Ovary (tissue), 10 donors: ENCODE measurements at places on chromosomes 7 and 10.

- DNase-seq, result no peak
Observed at GRCh38 chr7:78702770-78703169, 750.7 kb downstream of the MAGI2 start.

DNA sequence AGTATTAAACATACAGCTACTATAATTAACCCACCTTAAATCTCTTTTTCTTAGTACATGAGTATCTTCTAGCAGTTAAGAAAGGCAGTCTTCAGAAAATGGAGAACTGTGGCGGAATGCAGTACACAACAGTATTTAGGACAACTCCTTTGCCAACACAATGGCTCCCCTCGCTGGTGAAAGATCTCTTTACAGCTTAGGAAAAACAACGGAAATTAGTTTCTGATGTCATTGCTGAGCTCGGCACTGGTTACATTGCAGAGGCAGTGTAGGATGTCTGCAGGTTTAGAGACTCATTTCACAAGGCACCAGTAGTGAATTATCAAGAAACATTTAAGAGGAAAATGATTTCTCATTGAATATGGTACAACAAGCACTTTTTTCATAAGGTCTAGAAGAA, 43.4 kb downstream of the GLRX3 start:
- no peak for DNase-seq

DNA sequence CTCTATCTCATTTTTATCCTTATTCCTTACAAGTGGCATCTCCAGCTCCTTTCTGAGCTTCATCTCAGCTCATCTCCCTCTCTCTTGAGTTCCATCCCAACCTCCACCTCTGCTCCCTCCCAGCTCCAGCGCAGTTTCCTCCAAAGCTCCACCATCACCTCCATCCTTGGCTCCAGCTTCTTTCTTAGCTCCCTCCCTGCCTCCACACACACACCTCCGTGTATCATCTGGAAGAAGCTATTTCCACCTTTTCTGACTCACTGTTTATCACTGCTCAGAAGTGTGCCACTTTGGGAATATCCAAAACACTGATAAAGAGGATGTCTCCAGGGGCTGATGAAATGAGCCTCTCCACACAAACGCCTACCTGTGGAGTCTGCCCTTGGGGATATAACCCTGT, 481.4 kb downstream of the PTPRN2 start:
- DNase-seq, result no peak

DNA sequence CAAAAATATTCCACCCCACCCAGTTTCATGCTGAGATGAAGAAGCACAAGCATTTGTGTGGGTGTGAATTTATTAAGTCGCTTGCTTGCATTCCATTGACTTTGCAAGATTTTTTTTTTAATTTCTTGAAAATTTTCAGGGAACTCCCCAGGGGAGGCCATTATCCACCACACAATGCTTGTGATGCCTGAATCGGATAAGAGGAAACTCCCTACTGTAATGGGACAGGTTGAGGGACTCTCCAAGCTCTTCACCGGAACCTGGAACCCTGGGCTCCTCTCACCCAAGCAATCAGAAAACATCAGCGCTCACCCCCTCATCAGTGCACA, 153.6 kb upstream of the ZMIZ1 start:
- peak; percentile 3 for DNase-seq

DNA sequence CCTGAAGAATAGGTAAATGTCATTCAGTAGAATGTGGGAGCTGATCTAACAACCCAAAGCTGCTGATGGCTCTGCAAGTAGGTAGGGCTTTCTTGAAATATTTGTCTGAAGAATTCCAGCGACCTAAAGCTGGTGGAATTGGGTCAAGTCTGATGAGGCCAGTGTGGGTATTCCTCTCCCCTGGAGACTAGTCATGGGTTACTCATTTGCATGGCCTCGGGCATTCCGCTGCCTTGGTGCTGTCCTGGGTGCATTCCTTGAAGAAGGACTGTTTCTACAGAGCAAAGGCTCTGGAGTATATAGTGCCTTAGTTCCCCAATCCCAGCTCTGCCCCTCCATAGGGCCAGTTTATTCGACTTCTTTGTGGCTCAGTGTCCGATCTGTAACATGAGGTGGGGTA, 19.2 kb downstream of the PDK4 start:
- DNase-seq, result no peak

GRCh38 chr10:6269953-6270867, 67.5 kb downstream of the PFKFB3 start:
- no peak for DNase-seq

DNA sequence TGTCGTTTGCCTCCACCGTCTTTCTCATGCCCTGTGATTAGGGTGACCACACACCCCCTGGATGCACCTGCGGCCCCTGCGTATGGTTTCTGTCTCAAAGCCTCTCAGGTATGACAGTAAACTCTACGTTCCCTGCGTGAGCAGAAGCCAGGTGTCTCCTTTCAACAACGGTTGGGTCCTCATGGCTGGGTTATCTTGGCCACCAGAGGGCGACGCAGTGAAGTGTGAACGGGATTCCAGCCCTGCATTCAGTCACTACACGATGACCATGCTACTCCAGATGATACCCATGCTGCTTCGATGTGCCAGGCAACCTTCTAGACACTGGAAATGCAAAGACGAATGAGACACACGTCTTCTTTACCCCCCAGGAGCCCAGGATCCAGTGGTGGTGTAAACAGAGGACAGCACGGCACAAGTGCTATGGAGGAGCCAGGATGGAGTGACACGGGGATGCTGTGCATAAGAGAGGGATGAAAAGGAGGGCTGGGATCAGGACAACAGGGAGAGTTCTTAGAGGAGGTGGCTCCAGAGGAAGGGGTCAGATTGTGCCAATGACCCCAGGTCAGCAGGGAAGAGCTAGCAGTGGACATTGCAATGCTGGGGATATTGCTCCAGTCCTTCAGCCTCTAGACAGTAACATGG, 228.1 kb upstream of the PFKP start:
- no peak for DNase-seq

DNA sequence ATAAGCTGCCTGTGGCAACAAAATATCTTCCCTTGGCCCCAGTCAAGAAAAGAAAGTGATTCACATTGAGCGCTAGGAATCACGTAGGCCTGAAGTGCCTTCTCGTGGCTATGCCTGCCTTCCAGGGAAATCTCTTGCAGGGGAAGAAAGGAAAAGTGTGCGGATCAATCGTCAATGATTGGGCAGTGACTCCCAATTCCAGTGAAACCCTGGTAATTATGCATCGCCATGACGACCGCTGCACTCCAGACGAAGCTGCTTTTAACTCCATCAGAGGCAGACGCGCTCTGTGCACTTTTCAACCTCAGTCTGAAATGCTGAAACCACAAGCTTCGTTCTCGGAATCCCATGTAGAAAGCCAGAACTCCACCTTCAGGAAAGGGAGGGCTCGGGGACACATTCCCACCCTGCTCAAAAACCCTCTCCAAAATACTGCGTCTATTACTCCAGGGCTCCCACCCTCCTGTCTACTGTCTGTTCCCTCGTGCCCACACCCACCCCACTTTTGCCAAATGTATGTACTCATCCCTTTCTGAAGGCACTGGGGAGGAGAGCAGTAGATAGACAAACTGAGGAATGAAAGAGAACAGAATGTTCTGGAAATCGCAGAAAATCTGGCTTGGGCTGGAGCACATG, 24.2 kb upstream of the PRKAG2 start:
- no peak for DNase-seq

GRCh38 chr10:129310881-129311280, 156.2 kb upstream of the MGMT start:
- DNase-seq, result no peak

DNA sequence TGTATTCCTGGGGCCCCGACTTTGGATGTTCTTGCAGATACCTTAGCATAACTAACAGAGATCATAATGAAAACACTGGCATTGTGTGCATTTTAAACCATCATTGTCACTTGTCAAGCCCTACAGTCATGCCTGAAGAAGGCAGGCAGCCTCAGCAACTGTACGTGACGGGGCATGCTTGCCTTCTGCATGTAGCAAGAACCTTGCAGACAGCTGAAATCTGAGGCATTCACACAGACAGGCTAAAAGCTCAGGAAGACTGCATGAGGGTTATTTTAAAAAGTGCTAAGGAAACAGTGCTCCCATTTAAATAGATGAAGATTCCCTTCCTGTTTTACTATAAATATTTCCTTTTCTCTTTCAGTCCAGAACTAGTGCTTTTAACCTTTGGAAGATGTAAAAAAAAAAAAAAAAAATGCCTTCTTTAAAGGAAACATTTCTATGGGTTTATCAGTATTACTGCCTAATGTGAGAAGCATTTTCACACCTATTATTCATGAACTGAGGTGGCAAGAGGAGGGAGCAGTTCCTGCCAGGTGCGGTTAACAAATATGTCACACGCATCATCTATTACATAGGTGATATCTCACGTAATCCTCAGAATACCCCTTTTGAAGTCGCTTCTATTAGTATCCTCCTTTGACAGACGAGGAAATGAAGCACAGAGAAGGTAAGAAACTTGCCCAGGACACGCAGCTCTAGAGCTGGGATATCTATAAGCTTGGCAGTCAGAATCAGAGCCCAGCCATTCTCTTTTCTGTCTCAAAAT, 88.1 kb downstream of the PRKCQ start:
- DNase-seq, result no peak

GRCh38 chr10:48363617-48364355, 57.3 kb downstream of the MAPK8 start:
- DNase-seq, result no peak

- DNase-seq, result peak; percentile 8
Observed at GRCh38 chr10:132544744-132545658, 7.4 kb downstream of the INPP5A start.

GRCh38 chr10:133336118-133336576, 549 bp downstream of the CALY start:
- DNase-seq, result no peak

GRCh38 chr10:100790761-100791208, 45.4 kb downstream of the PAX2 start:
- no peak for DNase-seq

DNA sequence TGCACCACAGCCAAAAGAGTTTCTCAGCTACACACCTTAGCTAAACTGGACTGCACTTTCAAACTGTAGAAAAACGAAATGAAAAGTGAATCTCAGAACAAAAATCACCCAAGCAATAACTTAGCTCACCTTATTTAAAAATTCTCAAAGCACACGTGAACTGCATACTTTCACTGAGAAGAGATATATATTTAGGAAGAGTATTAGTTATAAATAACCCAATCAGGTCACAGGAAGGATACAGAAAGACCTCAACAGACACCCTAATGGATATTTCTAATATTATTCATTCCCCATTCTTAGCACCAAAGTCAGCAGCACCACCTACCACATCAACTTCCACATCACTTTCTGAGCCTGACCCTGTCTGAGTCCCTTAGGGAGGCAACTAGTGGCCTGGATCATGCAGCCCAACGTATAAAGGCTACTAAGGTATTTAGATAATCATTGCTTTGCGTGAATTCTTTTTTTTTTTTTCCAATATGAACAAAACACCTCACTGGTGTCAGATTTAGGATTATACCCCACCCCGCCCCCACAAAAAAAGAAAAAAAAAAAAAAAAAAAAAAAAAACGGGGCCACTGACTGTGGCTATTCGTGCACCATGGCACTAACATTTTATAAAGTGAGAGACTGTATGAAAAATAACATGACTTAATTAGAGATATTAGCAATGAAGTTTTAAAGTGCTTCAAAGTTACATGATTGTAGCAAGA, 2.6 kb downstream of the ABI1 start:
- no peak for DNase-seq

- DNase-seq, result no peak
Observed at GRCh38 chr7:107387573-107388219, 82.2 kb upstream of the GPR22 start.

DNA sequence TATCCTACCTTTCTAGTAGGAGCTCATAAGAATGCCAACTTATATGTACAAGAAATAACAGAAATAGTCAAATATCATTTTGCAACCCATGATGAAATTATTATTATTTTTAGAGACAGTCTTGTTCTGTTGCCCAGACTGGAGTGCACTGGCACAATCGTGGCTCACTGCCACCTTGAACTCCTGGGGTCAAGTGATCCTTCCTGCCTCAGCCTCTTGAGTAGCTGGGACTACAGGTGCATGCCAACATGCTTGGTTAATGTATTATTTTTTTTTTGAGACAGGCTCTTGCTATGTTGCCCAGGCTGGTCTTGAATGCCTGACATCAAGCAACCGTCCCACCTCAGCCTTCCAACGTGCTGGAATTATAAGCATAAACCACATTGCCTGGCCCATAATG, 44.8 kb downstream of the TNPO3 start:
- no peak for DNase-seq

- peak; percentile 71 for DNase-seq
Observed at GRCh38 chr7:101815826-101816594, 1.4 kb upstream of the CUX1 start.

DNA sequence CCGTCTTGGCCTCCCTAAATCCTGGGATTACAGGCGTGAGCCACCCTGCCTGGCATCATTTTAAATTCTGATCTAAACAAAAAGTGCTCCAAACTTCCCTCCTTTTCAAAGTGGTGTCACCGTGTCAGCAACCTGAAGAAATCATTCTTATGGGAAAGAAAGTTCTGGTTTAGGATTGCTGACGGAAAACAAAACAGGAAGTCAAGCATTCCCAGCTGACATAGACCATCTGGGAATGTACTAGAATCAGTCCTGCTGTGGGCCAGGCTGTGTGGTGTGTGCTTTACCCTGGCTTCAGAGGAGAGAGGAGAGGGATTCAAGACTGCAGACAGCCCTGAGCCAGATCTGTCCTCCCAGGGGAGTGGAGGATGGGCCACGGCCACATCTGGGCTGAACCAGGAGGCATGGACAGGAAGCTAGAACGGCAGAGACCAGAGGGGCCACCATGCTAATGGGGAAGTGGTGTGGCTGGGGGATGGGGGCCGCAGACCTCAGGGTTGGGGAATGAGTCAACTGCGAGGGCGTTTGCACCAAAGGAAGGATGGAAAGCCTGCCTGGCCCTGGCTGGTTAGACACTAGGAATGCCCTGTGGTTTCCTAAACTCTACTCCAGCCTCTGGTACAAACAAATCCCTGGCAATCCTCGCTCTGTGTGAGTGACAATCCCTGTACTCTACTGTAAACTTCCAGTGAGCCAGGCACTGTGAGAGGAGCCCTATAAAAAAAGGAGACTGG, 16.7 kb upstream of the CLIP2 start:
- peak; percentile 76 for DNase-seq

DNA sequence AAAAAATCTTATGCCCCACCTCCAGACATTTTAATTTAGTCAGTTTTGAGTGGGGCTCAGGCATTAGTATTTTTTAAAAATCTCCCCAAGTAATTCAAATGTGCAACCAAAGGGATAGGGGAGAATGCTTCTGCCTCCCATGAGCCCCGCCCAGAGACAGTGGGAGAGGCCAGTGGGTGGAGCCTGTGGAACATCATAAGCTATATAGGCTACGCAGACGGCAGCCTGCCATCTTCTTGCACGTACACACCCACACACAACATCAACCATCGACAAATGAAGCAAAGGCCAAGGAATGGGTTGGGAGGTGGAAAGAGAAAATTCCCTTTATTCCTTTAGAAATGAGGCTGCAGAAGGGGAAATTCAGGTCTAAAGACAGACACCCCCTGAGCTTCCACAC, 25.2 kb downstream of the CREB3L2 start:
- no peak for DNase-seq

DNA sequence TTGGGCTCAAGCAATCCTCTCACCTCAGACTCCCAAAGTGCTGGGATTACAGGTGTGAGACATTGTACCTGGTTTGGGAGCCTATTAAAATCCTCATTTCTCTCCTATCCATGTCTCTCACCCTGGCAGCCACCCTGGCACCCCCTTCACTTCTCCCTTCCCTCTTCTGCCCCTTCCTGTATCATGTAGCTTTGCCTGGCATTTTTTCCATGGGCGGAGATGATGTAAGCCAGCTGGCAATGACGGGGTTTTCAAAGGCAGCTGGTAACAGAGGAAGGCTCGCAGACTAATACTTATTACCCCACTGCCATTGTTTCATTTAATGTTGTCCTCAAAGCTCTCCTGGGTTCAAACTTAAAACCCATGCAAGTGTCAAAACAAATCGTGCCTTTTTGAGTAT, 61.9 kb downstream of the RGS10 start:
- no peak for DNase-seq
